ENCODE measurements at places on chromosomes 5 and 9.

DNA sequence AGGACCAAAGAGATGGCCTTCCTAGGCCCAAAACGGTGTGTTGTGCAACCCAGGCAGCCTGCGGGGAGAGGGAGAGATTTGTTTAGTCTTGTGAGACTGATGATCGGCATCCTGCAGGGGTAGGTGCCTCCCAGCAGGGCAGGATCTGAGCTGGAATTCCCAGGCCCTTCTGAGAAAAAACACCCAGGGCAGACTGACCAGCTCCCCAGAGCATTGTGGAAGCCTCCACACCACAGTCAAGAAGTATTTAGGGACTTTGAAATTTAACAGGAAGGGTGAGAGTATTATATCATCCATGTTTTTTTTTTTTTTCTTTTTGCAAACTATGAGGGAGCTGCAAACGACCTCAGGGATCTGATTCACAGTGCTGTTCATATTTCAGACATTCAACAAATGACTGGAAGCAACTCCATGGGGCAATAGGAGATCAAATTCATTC, 104.5 kb upstream of the LHFPL2 start:
- no peak for DNase-seq

GRCh38 chr9:124756011-124756410, 15.1 kb downstream of the NR6A1 start:
- no peak for DNase-seq

- DNase-seq = no peak
Observed at GRCh38 chr9:15999422-16000339, 446.8 kb downstream of the CCDC171 start.

GRCh38 chr9:134620751-134621557, 20.6 kb upstream of the COL5A1 start:
- DNase-seq = peak; percentile 4

DNA sequence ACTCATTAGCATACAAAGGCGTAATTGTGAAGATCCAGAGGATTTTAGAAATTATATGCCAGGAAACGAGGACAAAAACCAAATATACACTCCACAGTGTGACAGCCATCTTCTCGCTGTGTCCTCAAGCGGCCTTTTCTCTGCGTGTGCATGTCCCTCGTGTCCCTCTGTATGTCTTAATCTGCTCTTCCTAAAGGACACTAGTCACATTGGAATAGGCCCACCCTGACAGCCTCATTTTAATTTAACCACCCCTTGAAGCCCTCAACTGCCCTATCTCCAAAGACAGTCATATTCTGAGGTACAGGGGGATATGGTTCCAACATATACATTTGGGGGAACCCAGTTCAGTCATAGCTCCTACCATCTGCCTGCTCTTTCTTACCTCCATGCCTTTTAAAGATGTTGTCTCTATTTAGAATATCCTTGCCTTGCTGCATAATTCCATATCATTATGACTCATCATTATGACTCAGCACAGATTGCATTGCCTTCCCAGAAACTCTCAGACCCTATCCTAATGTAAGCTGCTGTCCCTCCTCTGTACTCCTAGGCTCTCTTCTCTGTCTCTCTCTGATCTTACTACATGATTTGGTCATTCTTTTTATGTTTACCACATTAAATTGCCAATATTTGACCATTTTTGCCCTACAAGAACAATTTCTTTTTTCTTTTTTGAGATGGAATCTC, 210.9 kb downstream of the AOPEP start:
- peak; percentile 25 for DNase-seq

- DNase-seq = no peak
Observed at GRCh38 chr5:38666668-38667498, 110.4 kb upstream of the LIFR start.

DNA sequence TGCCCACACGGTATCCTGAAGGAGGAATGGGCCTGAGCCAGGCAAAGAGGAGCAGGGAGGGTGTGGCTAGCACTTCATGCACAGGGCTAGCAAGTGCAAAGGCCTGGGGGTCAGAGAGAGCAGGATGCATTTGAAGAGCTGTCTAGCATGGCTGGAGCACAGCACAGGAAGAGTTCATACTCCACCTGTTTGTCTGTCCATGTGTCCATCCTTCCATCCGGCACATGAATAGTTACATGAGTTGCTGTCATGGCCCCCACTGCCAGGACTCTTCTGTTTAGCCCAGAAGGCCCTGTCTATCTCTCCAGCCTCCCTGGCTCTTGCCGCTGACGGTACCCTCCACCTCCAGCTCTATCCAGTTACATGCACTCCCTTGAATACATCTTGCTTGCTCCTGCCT, 17.1 kb downstream of the RGS3 start:
- DNase-seq = no peak

DNA sequence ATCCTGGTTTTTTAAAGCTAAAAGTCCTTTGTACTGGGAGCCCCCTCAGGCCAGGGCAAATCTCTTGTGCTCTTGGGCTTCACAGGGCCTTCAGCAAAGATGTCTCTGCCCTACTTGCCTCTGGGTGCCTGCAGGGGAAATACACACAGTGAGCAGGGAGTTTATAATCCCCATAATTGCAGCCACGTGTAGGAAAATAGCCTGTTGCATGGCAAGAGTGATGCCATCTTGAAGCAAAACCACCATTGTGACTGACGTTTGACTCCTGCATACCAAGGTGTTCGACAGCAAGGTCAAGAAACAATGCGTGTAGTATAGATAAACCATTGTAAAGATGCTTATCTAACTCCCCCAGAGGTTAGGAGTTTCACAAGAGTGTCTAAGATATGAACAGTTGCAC, 11.4 kb upstream of the IL3 start:
- DNase-seq = no peak

- DNase-seq = no peak
Observed at GRCh38 chr5:163310997-163311396, 126.4 kb upstream of the CCNG1 start.

DNA sequence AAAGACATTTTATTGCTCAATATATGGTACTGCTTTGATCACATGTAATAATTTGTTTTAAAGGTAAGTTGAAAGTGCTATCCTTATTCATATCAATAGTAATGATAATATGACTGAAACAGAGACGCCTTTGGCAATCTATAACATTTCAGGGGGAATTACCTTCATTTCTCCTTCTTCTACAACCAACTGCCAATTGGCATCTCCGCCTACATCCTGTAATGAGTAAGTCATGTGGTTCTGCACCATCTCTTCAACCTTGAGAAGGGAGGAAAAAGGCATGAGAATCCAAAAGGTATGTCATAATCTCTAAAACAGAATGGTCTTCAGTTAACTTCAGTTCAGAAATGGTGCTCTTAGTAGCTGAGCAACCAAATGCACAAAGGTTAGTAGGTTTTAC, 52.4 kb downstream of the HMGCR start:
- DNase-seq = no peak

GRCh38 chr9:87587356-87587745, 89.7 kb downstream of the DAPK1 start:
- DNase-seq = peak; percentile 91

DNA sequence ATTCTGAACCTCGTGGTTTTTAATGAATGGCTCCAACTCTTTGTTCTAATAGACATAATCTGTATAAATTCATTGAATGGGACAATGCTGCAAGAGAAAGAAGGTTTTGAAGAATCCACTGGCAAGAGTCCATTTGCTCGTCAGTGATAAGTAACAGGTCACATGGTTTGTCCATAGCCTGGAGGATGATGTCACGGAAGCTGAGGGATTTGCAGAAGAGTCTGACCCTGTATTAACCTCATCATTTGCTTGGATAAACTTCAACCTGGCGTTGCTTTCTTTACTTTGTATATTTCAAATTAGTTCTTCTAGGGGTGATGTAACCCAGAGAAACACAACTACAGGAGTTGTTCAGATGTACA, 197.4 kb downstream of the GAS1 start:
- no peak for DNase-seq

Data from MV-4-11 (cell line).